ENCODE measurements at places on chromosomes 5 and 9.

DNA sequence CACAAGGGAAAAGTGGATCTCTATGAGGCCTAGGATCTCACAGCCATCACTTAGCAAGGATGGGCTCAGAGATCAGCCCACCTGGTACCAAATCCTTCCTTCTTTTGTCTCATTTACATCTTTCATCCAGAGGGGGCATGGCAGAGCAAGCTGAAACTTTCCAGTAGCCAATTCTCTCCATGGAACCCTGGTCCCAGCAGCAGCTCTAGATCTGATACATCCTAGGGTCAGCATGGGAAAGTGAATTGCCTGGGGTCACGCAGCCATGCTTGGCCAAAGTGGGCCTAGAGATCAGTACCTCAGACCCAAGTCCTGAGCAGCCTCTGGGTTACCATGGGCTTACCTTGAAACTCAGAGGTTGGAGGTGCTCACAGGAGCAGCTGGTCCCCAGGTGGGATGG is 170.5 kb downstream of the GABBR2 start:
- no peak for DNase-seq

DNA sequence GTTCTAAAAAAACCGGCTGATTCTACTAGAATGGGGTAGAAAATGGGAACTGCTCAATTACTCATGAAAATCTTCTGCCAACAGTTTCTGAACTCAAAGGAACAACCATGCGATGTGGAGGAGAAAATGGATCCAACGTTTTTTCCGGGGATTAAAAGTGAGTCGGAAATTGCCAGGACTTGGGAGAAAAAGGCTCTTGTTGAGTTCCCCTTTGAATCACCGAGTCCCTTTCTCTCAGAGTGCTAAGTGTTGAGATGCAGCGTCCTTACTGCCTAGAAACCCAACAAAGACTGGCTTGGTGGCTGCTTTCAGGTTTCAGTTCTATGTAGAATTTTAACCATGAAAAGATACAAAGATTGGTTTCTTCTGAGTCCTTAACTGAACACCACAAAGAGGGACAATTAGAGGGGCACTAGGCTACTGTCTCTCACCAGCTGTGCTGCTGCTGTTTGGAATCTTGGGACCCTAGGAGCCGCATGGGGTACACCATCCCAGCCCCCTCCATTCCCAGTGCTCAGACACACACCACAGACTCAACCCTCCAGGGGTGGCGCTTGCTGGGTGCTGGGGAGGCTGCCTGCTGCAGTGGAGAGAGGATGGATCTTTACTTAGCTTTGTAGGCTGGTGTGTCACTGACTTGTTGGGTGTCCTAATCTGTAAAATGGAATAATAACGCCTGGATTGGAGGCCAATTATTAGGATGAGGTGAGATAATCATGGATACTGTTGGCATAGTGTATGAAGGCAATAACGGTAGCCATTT is 21.5 kb upstream of the NEUROG1 start:
- no peak for DNase-seq

- no peak for DNase-seq
Observed at GRCh38 chr5:4079831-4080230, 484.2 kb downstream of the IRX1 start.

DNA sequence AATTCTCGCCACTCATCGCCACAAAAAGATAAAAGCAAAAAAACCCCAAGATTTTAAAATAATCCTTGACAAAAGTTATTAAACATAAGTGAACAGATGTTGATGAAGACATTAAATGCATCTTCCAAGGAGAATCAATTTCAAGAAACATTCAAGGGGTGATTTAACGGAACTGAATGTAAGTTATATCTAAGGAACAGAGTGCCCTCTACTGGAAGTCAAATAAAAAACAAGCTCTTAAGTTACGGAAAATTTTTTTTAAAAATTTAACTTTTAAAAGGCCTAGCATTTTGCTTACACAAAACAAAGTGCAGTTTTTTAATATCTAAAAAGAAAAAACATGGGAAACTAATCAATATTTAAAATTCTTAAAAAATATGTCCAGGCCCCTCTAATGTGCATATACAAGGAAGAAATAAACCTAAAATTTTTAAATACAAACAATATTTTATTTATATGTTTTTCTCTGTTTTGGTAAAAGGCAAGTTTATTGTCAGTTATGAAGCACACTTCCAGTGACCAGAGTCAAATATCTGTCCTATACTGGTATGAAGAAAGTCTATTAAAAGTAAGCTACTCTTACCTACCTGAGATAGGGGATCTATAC is 28.0 kb downstream of the TEX10 start:
- DNase-seq = no peak

DNA sequence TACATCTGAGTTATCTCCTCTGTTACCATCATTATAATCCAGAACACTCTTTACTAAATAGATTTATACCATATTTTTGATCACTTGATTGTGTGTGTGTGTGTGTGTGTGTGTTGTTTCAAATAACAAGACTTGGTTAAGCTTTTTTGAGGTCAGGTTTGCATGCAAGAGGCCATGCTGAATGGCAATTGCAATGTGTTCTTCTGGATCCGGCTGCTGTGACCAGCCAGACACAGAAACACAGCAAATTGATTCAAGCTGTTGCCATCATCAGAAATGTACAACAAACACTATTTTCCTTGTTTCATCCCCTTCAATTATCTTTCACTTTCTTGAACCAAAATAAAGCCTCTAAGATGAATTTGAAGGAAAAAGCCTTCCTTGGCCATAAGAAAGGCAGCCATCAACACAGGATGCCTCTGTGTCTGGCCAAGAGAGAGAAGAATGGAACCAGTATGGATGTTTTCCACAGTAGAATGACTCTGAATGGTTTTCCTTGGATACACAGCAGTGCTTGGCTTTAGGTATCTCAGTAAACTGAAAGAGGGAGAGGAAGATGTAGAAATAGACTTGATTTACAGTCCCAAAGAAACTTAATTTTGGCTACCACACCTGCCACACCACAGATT is 53.9 kb downstream of the DPYSL3 start:
- no peak for DNase-seq

DNA sequence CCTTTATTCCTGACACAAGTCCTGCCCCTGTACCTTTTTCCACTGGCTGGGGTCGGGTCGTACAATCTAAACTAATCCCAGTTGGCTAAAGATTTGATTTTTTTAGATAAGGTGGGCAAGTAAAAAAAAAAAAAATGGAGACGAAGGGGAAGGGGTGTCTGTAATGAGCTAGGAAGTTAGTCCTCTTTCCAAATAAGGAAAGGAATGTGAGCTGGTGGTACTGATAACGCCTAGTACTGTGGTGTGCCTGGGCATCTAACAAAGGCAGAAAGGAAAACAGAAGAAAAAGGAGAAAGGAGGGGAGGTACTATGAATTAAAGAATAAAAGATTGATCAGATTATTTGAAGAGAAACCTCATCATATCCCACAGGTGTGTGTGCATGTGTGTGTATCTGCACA is 21.3 kb downstream of the PRDM9 start:
- DNase-seq = no peak
